ENCODE measurements at places on chromosomes 16 and 17.

- DNase-seq, result no peak
These were observed 204.8 kb upstream of the COX10 start for GRCh38 chr17:13864521-13864920.

DNA sequence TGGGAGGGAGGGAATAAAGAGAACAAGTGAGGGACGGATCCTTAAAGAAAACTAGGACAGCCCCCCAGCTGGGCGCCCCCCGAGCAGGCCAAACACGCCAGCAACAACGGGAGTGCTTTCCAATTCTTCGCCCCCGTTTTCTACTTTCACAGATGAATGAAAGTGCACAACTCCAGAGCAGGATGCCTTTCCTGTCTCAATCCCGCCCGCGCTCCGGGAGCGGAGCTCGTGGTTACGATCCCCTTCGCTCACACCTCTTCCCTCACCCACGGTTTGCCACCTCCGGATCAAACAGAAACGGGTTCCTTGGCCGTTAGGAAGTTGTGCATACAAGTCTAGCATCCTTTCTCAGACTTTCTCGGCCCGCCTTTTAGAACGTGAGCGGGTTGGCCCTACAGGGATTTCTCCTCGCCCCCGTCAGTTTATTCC lies 680 bp downstream of the SKA2 start:
- DNase-seq, result no peak

GRCh38 chr16:58098207-58099096 lies 30.7 kb downstream of the CFAP20 start:
- no peak for DNase-seq

DNA sequence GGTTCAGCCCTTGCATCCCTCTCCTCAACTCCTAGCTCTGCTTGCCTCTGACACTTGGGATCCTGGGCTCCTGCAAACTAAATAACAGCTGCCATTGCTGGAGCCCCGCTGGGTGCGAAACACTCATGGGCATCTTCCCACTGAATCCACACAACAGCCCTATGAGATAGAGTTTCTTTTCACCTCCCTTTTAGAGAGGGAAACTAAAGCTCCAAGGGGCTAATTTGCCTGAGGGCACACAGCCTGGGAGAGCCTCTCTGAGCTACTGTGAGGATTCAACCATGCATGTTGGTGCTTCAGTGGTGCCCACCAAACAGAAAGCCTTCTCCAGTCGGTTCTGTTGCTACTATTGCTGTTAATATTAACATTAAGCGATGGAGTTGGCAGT lies 4.0 kb downstream of the ACBD4 start:
- DNase-seq, result no peak

DNA sequence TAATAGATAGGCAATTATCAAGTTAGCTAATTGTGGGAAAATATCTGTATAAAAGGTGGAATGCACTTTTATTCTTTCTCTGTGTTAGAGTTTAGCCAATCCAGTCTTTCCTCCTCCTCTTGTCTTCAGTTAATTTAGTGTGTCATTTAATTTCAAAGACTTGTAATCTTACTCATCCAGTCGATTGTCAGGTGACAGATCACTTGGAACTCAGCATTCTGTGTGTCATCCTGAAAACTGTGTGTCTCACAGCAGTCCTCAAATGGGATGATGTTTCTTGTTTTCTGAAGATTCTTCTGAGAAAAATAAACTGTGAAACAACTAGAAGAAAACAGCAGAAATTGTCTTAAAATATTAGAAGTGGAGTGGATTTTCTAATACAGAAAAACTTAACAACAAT lies 290 bp upstream of the KRTAP4-1 start:
- no peak for DNase-seq

DNA sequence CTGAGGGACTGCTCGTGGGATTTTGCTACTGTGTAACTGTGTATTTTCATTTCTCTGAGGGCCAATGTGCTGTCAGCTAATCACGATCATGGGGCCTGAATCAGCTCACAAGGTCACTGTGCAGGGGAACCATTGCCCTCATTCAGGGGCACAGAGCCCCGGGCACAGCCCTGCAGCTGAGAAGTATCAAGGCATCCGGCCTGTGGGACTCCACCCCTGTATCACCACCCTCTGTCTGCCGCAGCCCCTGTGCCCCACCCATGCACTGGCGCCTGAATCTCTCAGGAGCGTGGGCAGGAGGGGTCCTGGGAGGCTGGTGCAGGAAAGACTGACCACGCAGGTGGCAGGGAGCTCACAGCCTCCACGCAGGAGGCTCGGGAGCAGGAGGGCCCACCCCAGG lies 43.4 kb upstream of the RASD1 start:
- no peak for DNase-seq

DNA sequence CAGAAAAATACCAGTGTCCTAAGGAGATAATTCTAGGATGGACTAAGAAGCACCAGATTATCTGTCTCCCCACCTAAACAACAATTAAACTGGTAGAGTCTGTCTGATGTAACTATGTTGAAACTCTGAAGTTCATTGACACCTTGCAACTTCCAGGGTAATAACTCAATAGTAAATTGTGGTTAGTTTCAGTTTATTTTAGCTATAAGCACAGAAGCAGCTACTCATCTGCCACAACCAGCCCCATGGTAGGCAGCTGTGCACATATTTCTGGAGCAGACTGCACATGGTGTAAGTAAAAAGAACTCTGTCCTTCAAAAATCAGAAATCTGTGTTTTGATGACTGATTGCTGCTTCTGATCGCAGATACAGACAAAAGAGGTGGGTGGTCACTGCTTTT lies 852.1 kb downstream of the CDH11 start:
- DNase-seq, result no peak

GRCh38 chr16:50267151-50267631 lies 840 bp downstream of the ADCY7 start:
- no peak for DNase-seq

GRCh38 chr17:19719355-19720209 lies 3.2 kb upstream of the SLC47A2 start:
- DNase-seq, result no peak
